Mesenteric fat pad (tissue), 1 donor: ENCODE measurements at places on chromosomes 13 and 19. TPM values are rescaled to one million over a fixed set of nuclear protein-coding genes. Genes with fewer than 3 reads are reported as not detected.

DNA sequence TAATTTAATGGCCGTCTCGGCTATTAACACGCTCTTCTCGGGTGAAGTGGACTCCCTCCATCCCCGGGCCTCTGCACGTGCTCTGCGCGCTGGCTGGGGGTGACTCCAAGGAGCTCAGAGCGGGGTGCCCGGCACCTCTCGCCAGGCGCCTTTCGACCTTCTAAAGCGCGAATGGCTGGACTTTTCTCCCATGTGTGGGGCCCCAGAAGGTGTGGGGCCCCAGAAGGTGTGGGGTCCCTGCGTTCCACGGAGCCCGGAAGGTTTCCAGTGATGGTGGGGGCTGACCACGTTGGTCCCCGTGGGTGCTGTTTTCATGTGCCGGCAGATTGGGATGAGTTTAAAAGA is 3.3 kb upstream of the ALOX5AP start:
- no peak for DNase-seq

The IRGC gene
- not detected for total RNA-seq

DNA sequence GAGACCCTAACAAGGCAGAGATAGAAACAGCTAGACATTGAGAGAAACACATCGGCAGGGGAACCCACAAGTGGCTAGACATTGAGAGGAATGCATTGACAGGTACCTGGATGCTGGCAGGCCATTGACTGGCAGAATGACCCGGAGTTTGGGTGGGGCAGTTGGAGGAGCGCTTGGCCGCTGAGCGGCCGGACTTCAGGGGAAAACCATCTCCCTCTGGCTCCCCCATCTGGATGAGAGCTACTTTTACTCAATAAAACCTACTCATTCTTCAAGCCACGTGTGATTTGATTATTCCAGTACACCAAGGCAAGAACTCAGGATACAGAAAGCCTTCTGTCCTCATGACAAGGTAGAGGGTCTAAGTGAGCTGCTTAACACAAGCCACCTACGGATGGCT is 473.4 kb downstream of the SLITRK5 start:
- DNase-seq: no peak

GRCh38 chr13:108276060-108276459 is 6.5 kb downstream of the TNFSF13B start:
- no peak for DNase-seq

- no peak for DNase-seq
Measured at GRCh38 chr19:49151267-49152118, 3.7 kb downstream of the HRC start.
